Endodermal cell (in vitro differentiated cells): ENCODE measurements at places on chromosomes 1 and 21. TPM values are rescaled to one million over a fixed set of nuclear protein-coding genes. Genes with fewer than 3 reads are reported as not detected.

DNA sequence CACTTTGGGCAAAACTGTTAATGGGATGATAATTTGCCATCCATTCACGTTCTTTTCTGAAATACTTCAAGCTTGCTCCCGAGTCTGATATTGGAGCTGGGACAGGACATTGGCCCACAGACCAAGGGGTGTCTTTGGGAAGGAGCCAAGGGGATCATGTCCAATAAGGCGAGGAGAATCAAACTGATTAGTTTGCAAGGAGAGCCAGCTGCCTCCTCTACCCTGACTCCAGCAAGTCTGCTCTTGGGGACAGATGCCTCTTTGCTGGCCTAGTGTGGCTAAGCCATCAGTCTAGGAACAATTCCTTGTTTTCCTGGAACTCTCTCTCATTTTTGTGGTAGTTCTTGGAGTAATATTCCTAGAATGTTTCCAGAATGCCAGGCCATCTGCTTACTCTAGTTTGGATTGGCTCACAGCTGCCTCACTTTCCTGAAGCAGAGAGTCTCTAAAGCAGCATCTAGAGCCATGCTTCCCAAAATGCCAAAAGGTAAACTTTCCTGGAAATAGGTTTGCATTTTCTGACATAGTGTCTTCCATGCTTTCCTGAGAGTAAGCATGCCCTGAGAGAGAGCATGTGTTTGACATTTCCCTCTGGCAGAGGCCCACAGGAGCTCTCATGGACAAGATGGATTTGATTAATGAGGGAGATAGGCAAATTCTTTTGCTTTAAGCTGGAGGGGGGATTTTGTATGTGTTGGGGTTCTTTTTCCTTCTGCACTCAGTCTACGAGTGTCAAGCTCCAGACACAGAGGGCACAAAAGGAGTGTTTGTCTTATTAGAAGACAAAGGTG lies 145.6 kb downstream of the GDAP2 start:
- peaks cover 2% of the 10 kb centered on the region for H3K4me1 ChIP-seq
- H3K4me3 ChIP-seq, result no peak overlapping the region
- H3K27ac ChIP-seq, result no peak overlapping the region
- no peak for DNase-seq
- no peaks in the 10 kb centered on the region for H3K36me3 ChIP-seq
- H3K27me3 ChIP-seq, result peaks cover 8% of the 10 kb centered on the region

- H3K4me1 ChIP-seq, result peaks cover 3% of the 10 kb centered on the region
- H3K27me3 ChIP-seq, result no peaks in the 10 kb centered on the region
- no peak overlapping the region for H3K4me3 ChIP-seq
- peak overlapping the region; percentile 78 for H3K27ac ChIP-seq
- DNase-seq, result peak; percentile 22
Observed at GRCh38 chr1:29504196-29504595, 267.9 kb downstream of the PTPRU start.

DNA sequence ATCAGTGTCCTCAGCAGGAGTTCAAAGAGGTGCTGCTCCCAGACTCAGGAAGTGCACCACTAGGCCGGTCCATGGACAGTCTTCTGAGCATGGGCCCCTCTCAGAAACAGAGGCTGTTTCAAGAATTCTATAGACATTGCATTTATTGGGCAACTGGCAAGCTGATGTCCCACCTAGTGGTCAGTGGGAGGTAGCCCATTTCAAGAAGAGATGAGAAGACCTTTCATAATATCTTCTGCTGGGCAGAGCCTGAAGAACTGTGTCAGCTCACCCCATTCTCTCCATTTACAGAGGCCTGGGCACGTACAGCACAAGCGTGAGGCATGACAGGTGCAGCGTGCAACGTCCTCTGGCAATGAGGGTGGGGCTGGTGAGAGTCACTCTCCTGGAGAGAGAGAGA lies 216.0 kb downstream of the DYRK1A start:
- peak; percentile 55 for DNase-seq
- H3K27me3 ChIP-seq, result no peaks in the 10 kb centered on the region
- peaks cover 9% of the 10 kb centered on the region for H3K36me3 ChIP-seq
- no peak overlapping the region for H3K4me3 ChIP-seq

DNA sequence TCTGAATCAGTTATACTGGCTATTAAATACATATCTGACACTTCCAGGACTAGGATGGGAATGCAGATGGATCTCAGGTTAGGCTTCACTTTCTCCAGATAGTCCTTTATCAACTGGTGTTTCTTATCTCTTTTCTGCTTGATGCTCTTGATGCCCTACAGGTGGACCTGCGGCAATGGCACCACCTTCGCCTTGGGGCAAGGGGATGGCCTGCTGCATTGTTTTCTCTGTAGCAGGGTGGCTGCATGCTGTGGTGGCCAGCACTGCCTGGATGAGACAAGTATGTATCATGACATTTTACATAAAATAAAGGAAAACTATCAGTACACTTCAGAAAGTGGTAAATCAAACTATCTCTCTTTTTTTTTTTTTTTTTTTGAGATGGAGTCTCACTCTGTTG lies 217.7 kb upstream of the ZP4 start:
- no peaks in the 10 kb centered on the region for H3K36me3 ChIP-seq
- H3K4me1 ChIP-seq, result no peaks in the 10 kb centered on the region
- DNase-seq, result no peak
- H3K4me3 ChIP-seq, result no peak overlapping the region
- no peak overlapping the region for H3K27ac ChIP-seq

- H3K36me3 ChIP-seq, result no peaks in the 10 kb centered on the region
- H3K27ac ChIP-seq, result no peak overlapping the region
- H3K4me1 ChIP-seq, result no peaks in the 10 kb centered on the region
- H3K4me3 ChIP-seq, result no peak overlapping the region
- no peaks in the 10 kb centered on the region for H3K27me3 ChIP-seq
- no peak for DNase-seq
Observed at GRCh38 chr1:28256197-28256827, 3.0 kb upstream of the SESN2 start.

GRCh38 chr1:159492575-159493323 lies 43.1 kb downstream of the OR10J5 start:
- no peaks in the 10 kb centered on the region for H3K4me1 ChIP-seq
- H3K27me3 ChIP-seq, result no peaks in the 10 kb centered on the region
- H3K27ac ChIP-seq, result no peak overlapping the region
- H3K36me3 ChIP-seq, result no peaks in the 10 kb centered on the region

DNA sequence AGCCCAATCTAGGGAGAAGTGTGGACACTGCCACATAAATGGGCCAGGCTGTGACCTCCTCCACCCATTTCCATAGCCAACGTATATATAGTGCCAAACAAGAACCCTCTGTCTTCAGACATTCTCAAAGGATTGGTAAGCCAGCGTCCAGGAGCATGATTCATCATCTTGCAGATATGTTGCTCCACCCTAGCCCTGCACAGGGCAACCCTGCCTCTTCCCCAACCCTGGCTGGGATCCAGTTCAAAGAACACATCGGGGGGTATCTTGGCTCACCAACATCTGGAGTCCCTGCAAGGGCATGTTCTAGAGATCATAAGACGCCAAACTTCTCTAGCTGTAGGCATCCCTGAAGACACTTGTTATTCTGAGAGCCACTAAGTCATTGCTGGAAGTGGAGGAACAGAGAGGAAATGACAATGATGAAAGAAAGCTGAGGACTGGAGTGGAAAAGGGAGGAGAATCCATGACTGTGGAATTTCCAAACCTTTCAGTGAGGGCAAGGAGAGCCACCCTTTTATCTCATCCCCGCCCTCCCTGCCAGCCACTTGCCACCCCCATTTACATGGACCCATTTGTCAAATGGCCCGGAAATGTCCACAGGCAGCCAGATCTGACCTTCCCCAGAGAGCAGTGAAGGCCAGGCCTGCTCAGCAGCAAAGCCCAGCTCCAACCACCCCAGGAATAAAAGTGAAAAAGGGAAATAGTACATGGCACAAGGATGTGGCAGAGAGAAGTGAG lies 144.1 kb upstream of the CTTNBP2NL start:
- no peak for DNase-seq
- H3K36me3 ChIP-seq, result no peaks in the 10 kb centered on the region
- no peak overlapping the region for H3K4me3 ChIP-seq
- H3K27ac ChIP-seq, result no peak overlapping the region
- peaks cover 3% of the 10 kb centered on the region for H3K4me1 ChIP-seq

CTTNBP2NL gene
- 33.1 and 36.0 TPM in 2 replicates for total RNA-seq

MYOC gene
- total RNA-seq, result not detected in 2 replicates
